NCI-H187 treated with DMSO at 0.1 percent for 48 hours (cell line): ENCODE measurements at places on chromosomes 4 and X.

DNA sequence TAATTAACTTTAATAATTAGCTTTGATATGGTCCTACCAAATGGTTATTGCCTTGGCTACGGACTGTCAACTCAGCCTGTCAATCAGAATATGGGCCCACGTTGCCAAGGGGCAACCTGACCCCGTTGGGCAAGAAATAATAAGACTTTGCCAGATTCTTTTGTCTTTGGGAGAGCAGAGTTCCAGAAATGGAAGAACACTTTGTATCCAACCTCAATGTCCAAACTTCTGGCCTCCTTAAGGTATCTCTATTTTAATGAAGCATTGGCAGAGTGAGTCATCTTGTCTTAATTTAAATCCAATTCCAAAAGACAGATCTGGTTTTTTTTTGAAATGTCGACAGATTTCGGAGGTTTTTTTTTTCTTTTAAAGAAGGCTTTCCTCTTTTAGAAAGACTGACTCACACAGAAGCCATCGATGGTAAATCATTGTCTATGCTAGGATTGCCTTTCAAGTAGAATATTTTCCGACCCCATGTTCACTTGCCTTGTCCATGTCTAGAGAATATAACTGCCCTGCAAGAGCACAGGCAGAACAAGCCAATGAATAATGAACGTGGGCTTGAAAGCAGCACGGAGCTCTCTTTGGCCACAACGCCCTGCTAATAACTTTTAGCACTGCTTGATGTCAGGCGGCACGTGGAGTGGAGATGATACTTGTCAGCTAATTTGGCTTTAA, 190.3 kb upstream of the GATB start:
- no peak for DNase-seq

DNA sequence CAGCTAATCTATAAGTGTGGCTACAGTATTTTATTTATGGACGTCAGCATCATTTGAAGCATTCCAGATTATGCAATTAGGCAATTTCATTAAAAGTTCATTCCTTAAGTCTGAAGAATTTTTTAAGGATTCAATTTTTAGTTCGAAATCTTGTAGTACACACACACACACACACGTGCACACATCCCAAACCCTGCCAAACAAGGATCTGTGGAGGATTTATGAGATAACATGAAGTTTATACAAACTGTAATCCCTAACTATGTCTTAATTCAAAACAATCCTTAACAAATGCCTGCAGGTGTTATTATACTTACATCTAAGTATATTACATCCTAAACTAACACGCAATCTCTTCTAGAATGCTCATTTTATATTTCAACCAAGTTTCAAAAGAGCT, 105.8 kb downstream of the ELOVL6 start:
- no peak for DNase-seq

DNA sequence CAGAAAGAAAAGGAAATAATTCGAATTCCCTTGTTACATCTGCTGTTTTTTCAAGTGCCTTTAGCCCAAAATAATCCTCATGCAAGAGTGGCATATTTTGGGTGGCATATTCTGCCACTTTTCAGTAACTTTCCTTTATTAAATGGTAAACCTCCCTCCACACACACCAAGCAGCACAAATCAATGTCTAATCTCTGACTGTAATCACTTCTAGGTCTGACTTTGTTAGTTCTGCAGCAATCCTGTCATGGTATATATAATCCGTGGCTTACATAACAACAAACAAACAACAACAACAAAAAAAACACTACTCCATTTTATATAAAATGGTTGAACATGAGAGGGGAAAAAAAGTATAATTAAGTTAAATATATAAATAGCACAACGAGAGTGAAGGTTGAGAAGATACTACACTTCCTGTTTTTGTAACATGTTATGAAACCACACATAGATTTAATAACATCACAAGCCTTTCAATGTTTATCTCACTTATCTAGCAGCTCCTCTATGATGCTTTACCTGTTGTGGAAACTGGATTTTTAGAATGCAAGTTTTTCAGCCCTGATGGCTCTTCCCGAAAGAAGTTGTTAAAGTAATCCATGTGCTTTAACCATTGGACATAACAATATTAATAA, 715.4 kb downstream of the GRXCR1 start:
- DNase-seq = no peak

GRCh38 chr4:79211490-79211889, 114.4 kb downstream of the NAA11 start:
- no peak for DNase-seq

GRCh38 chr4:24114444-24114843, 224.6 kb upstream of the PPARGC1A start:
- no peak for DNase-seq

DNA sequence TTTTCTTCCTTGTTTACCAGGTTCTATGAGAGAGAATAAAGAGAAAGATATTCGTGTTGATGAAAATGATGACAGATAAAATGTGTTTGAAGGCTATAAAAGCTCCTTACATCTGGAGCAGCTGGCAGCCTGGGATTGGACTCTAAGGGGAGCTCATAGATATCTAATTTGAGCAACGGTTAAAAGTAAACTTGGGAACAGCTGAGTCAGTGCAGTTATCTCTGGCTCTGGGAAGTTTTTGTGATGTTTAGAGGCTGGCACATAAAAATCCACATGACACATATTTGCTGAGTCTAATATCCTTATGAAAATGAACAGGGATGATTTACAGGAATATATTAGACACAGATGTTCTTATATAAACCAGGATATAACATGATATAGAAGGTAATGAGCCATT, 331.8 kb upstream of the TENM3 start:
- DNase-seq = no peak

DNA sequence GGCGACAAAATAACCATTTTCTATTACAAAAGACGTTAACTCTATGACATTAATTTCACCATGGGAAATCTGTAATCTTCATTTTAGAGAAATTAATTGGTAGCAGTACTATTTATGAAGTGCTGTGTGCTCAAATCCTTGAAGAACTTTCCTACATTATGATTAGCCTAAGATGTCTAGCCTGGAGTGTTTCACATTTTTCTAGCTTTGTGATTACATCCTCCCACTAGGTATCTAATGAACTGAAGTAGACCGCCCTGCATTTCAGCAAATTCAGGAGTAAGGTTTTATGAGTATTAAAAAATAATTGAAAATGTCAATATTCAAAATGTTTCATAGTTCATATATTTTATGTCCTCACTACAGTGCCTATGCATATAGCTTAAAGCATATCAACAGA, 713.1 kb downstream of the CCSER1 start:
- no peak for DNase-seq

- no peak for DNase-seq
These were observed 50.3 kb upstream of the MAP3K15 start for GRCh38 chrX:19565605-19566004.

DNA sequence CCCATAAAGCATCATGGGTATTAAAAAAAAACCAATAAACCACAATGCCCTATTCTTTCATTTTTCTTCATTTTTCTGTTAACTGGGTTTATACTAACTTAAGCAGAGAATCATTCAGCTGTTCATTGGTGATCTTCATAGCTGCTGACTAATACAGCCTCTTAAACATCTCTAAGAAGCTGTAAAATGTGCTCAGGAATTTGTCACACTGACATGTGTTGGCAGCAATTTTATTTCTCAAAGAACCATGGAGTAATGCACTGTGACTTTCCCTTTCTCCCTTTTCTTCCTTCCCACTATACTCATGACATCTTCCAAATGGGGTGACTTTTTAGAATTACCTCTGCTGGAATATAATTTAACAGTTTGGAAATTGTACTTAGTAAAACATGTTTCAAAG, 315.4 kb downstream of the ANTXR2 start:
- DNase-seq = no peak

GRCh38 chr4:112516471-112517066, 589 bp upstream of the NEUROG2 start:
- DNase-seq = no peak

- no peak for DNase-seq
These were observed 14.2 kb downstream of the CHST7 start for GRCh38 chrX:46587753-46588171.

DNA sequence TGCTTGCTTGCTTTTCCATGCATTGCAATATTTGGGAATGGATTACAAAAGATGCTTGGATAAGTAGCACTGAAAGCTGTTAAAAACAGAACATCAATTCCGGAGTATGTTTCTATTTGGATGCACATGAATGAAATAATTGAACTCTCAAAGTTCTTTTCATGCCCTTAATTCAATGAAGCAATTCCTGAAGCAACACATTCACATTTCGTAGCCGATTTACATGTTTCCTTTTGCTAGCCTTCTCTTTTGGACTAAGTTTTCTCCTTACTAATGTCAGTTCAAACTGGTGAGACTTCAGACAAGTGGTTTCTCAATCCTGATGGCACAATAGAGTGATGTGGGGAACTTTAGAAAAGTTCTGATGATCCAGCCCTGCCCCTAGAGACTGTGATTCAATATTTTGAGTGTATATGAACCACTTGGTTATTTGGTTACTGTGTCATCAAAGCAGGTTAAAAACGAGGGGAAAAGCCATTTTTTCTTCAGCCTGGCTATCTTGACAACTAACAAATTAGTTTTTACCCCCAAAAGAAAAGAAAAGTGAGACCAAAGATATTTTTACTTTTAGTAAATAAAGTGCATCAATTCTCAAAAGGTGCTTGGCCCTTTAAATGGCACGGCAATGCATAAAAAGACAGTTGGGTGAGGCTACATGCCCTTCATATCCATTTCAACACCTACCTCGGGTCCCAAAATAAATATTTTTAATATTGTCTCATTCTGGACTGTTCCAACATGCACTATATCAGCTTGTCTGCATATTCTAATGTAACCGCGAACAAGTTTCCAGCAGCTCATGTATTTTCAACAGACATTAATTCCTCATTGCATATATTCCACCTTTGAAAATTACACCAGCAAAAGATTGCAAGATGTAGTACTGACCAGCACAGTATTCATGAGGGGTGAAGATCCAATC, 90.1 kb upstream of the RPL34 start:
- DNase-seq = no peak

- DNase-seq = no peak
These were observed 15.4 kb downstream of the TSPAN5 start for GRCh38 chr4:98642991-98643426.

GRCh38 chr4:19615086-19615689, 636.5 kb upstream of the SLIT2 start:
- no peak for DNase-seq
